ENCODE measurements at places on chromosomes 6 and 20. TPM values are rescaled to one million over a fixed set of nuclear protein-coding genes. Genes with fewer than 3 reads are reported as not detected.
A peak's percentile ranks its signal among the peaks of the same experiment; 100 is the strongest.

The FILIP1 gene
- not detected for total RNA-seq

The BIRC7 gene
- not detected for total RNA-seq

The C2 gene
- not detected for total RNA-seq

The NEDD9 gene
- 11.5 TPM for total RNA-seq

The MDFI gene
- total RNA-seq, result 5.0 TPM

The SLC52A3 gene
- not detected for total RNA-seq

The FAM83C gene
- not detected for total RNA-seq

- DNase-seq, result no peak
Observed at GRCh38 chr20:5528261-5528660, 211.5 kb upstream of the PROKR2 start.

GRCh38 chr6:104326173-104327001 is 533.3 kb downstream of the HACE1 start:
- DNase-seq, result no peak

GRCh38 chr6:134115715-134116074 is 63.3 kb upstream of the SLC2A12 start:
- no peak for DNase-seq

DNA sequence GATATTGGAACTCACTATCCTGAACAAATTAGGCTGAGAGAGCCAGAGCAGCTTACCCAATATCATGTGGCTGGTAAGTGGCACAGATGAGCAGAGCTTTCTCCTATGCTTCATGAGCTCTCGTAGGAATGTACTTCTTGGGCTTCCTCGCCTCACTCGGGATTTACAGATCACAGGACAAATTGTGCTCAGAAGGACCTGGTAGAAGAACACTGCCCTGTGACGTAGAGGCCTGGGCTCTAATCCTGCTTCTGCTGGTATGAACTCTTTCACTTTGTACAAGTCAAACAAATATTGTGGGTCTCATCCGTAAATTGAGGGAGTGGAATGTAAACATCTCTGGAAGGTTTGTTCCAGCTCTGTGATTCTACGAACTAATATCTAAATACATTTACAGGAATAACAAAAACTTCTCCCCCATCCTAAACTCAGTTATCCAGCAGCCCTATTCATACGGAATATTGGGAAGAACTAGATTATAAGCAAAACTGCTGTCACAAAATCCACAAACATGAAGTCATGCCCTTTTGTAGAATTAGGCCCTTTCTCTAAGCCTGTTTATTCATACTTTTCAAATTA is 187.6 kb downstream of the CLIC5 start:
- no peak for DNase-seq

DNA sequence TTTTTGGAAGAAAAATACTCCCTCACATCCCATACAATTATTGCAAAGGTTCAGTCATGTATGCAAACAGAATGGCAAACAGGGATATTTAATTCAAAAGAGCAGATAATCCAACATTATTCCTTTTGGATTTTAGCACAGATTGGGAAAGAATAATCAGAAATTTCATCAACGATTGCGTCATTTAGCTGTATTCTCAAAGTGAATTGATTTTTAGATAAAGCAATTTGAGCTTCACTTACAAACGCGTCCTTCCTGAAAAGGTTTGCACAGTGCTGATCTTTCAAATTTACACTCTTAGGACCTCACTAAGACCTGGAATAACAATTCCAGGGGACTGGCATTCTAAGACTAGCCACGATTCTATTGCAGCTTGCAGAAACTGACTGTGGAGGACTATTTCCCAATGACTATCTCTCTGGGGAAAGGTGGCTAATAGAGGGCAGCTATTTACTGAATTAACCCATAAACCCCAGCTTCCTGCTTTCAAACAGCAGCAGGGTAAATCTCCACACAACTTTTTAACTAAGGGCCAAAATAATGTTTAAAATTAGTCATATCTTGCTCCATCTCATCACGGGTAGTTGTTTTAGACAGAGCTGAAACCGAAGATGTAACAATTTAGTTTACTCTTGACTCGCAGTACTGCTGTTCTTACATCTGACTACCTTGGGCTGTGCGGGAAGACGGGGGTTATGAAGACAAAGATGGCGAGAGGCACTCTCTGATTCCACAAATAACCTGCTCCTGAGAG is 131.2 kb upstream of the FAM184A start:
- no peak for DNase-seq

GRCh38 chr20:59005523-59006166 is 1.4 kb downstream of the CTSZ start:
- no peak for DNase-seq

- DNase-seq, result no peak
Observed at GRCh38 chr6:88972504-88973423, 9.3 kb upstream of the RNGTT start.

DNA sequence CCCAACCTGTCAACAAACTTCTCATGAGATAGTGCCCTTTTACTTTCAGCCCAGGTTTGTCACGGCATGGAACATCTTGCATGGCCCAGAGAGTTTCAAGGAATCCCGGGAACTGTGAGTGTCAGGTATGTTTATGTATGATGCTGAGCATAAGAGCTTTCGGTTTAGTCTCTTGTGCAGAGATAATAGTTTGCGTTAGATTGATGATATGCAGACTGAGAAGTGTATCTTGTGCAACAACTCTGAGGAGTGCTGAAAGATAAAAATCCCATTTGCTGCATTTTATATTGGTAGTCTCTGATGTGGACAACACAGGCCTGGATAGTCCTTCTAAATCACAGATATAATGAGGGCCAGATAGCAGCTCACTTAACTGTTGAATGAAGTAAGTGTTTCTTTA is 99.0 kb downstream of the TBX18 start:
- DNase-seq, result no peak

DNA sequence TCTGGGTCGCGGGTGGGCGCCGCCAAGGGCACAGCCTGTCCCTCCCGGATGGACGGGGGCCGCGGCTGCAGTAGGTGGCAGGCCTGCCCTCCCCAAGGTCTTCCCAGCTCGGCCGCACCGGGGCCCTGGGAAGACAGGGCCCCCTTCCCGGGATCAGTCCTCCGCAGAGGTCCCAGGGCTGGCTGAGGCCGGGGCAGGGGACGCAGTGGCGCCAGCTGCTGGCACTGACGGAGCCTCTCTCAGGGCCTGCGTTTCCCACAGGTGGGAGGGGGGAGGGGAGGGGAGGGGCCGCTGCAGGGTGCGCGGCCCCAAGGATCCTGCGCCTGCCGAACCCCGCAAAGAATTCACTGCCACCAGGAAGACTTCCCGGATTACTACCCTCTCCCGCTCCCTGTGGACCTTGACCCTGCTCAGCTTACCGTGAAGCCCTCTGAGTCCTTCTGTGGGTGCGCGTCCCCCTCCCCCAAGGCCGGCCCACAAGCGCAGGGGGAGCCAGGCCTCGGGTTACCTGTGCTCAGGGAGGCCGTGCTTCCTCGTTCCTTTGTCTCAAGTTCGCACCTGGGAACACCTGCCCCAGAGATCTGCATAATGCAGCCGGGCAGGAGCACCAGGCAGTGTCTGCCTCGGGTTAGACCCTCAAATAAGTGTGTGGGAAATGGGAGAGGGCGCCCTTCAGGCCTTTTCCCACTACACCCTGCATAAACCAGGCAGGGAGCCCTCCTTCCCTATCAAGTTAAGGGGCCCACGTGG is 5.1 kb downstream of the LZTS3 start:
- DNase-seq, result no peak

DNA sequence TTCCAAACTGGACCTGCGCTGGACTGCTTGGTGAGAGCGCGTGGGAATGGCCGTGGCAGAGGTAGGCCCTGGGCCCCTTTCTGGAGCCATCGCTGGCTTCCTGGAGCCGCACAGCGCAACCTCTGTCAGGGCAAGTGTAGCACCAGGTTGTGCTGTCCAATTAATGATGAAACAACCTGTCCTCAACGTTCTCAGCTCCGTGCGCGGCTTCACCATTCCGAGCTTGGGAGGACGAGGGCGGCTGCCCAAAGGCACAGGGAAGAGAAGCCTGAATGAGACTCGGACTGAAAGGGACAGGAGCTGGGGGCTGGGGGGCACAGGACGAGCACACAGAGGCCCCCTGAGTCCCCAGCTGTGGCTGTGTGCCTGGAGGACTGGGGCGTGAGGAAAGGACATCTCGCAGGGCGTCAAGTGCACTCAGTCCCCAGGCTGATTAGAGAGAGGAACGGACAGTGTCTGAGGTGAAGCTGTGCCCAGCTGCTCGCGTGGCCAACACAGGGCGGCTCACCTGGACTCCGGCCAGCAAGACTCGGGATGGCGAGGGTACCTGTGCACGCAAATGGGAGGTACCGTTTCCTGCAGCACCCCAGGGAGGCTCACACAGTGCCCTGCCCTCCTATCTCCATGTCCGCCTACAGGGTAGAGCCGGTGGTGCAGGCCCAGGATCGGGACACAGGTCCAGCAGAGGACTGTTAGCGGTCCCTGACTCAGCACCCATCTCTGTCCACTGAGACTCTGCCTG is 403.3 kb downstream of the TAF4 start:
- DNase-seq, result no peak

DNA sequence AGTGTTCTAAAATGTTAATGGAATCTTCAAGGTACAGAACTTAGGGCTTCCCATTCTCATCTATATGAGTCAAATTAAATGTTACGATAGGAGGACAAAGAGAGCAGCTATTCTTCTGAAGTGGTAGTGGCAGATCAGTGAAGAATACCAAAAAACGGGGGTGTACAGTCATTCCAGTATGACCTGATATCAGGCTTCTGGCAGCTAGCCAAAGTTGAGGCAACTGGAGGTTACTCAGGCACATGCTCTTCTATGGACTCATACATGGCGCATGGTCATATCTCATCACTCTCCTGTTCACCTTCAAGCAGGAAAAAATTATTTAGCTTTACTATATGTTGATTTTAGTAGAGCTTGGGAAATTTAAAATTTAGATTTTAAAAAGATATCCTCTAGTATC is 1608.8 kb downstream of the GRIK2 start:
- no peak for DNase-seq

GRCh38 chr6:161586887-161587286 is 313.0 kb upstream of the AGPAT4 start:
- DNase-seq, result no peak

DNA sequence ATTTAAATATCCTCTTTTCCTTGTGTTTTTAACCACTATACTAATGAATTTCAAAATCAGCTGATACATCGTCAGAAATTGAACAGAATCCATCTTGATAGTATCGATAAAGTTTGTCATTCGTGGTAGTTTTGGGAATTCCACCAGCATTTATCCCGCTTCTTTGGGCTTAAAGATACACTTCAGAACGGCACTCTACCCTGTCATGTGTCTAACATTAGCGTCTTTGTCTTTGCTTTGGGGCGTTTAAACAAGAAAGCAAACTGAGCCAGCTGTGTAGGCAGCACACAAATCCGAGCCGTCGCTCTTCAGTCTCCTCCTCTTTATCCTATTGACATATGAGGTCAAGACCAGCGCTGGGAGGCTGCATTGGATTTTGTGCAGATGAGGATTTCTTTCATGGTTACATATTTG is 27.5 kb upstream of the NHSL1 start:
- peak; percentile 41 for DNase-seq

DNA sequence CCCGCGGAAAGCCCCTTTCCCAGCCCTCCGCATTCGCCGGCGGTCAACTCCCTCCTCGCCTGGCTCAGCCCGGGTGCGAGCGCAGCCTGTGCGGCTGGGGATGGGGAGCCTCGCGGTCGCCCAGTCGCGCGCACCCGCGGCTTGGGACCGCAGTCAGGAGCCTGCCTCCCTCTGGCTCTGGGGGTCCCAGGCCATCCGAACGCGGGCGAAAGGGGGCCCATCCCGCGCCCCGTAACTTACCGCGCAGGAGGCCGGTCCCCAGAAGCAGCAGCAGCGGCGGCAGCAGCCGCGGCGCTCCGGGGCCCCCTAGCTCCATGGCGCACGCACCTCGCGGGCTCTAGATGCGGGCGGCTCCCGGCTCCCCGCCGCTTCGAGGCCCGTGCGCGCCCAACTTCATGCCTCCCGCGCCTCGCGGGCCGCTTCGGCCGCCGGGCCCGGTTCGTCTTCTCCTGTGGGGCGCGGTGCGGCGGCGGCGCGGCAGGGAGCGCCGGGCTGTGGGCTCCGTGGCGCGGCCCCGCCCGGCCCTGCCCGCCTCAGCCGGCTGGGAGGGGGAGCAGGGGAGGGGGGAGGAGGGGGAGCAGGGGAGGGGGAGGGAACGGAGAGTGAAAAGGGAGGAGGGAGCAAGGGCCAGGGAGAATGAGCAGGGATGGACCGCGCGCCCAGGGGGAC is at the start of gene CHRNA4:
Gene CHRNA4 (minus strand): TSS at position 500 of the 669 bp plus-strand sequence. CDS start 184 bp downstream, at position 316.
- no peak for DNase-seq

DNA sequence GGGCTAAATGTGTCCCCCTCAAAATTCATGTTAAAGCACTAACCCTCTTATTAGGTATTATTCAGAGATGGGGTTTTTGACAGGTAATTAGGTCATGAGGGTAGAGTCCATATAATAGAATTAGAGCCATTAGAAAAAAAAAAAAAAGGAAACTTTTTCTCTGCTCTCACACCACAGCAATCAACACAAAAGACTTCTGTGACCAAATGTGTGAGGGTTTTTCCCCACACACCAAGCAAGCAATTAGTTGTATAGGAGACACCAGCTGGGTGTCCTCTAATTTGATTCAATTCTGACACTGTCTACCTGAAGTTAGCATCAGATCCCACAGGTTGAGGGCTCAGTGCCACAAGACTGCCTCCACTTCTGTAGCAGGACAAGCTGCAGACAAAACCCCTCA is 64.6 kb upstream of the GMDS start:
- no peak for DNase-seq

DNA sequence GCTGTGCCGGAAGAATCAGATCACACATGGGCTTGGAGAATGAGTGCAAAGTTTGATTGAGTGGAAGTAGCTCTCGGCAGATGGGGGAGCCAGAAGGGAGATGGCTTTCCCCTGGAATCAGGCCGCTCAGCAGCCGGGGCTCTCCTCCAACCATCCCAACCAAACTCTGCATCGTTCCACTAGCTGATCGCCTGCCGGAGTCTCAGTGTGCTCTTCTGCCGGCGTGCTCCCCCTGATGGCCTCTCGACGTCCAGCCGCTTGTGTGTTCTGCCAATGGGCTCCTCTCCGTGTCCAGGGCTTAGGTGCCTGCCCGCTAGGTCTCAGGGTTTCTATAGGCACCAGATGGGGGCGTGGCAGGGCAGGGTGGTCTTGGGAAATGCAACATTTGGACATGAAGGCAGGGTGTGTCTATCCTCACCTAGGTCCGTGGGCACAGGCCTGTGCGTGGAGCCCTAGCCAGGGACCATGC is 4.9 kb upstream of the BIRC7 start:
- peak; percentile 63 for DNase-seq

Measured in RPMI7951 (cell line).